Naive thymus-derived CD4-positive, alpha-beta T cell (primary cell): ENCODE measurements at places on chromosomes 12 and 14. TPM values are rescaled to one million over a fixed set of nuclear protein-coding genes. Genes with fewer than 3 reads are reported as not detected.
A peak's percentile ranks its signal among the peaks of the same experiment; 100 is the strongest.

- peak; percentile 26 for DNase-seq
- H3K4me3 ChIP-seq = no peak overlapping the region
- H3K27me3 ChIP-seq = no peaks in the 10 kb centered on the region
- peaks cover 8% of the 10 kb centered on the region for H3K36me3 ChIP-seq
- H3K4me1 ChIP-seq = peaks cover 24% of the 10 kb centered on the region
- H3K27ac ChIP-seq = peak overlapping the region; percentile 72
These were observed 88.4 kb upstream of the DYNC1H1 start for GRCh38 chr14:101875727-101876554.

GRCh38 chr12:43761500-43761899 is 2.7 kb downstream of the IRAK4 start:
- peaks cover 41% of the 10 kb centered on the region for H3K4me1 ChIP-seq
- H3K27me3 ChIP-seq = no peaks in the 10 kb centered on the region
- H3K36me3 ChIP-seq = no peaks in the 10 kb centered on the region
- no peak overlapping the region for H3K27ac ChIP-seq
- no peak overlapping the region for H3K4me3 ChIP-seq
- DNase-seq = no peak

GRCh38 chr14:59318908-59319307 is 130.4 kb downstream of the DAAM1 start:
- no peaks in the 10 kb centered on the region for H3K36me3 ChIP-seq
- H3K27ac ChIP-seq = no peak overlapping the region
- no peak overlapping the region for H3K4me3 ChIP-seq

DNA sequence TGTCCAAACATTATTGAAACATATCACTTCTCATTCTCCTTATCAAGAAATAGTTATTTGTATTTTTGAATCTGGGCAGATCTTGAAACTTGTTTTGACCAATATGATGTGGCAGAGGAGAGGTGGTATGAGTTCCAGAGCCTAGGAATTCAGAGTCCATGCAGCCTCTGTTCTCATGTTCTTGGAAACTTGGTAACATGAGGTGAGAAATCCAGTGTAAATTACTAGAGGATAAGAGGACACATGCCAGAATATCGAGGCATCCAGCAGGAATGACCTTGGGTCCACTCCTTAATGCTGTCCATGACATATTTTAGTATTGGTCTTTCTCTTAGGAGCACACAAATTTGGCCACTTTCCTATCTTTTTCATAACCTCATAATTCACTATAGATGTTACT is 1374.6 kb downstream of the FSCB start:
- no peak overlapping the region for H3K27ac ChIP-seq
- no peak overlapping the region for H3K4me3 ChIP-seq
- no peaks in the 10 kb centered on the region for H3K27me3 ChIP-seq
- DNase-seq = no peak
- no peaks in the 10 kb centered on the region for H3K36me3 ChIP-seq

- no peak for DNase-seq
- H3K27me3 ChIP-seq = no peaks in the 10 kb centered on the region
- no peak overlapping the region for H3K4me3 ChIP-seq
- no peaks in the 10 kb centered on the region for H3K4me1 ChIP-seq
- no peak overlapping the region for H3K27ac ChIP-seq
These were observed 9.9 kb downstream of the RNASE9 start for GRCh38 chr14:20550926-20551325.

GRCh38 chr12:80432061-80432460 is 12.0 kb upstream of the PTPRQ start:
- no peaks in the 10 kb centered on the region for H3K4me1 ChIP-seq
- no peak overlapping the region for H3K27ac ChIP-seq
- no peak overlapping the region for H3K4me3 ChIP-seq
- no peaks in the 10 kb centered on the region for H3K27me3 ChIP-seq
- DNase-seq = no peak

DNA sequence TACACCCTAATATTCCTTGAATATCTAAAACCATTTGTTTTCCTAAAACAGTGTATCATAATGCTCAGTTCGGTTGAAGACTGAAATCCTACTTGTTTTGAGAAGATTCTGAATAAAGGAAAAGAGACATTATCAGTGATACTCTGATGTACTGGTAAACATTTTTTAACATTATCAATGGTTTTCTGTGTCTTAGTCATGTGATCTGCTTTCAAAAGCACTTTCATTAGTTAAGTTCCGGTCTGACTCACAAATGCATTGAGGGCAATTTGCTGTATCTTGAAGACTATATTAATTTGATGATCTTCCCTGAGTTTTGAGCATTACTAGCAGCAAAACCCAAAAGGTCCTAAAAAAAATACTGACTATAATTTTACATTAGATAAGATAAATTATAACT is 145.6 kb downstream of the PRKD1 start:
- H3K4me3 ChIP-seq = no peak overlapping the region
- no peaks in the 10 kb centered on the region for H3K4me1 ChIP-seq
- no peaks in the 10 kb centered on the region for H3K36me3 ChIP-seq
- no peaks in the 10 kb centered on the region for H3K27me3 ChIP-seq
- DNase-seq = no peak

DNA sequence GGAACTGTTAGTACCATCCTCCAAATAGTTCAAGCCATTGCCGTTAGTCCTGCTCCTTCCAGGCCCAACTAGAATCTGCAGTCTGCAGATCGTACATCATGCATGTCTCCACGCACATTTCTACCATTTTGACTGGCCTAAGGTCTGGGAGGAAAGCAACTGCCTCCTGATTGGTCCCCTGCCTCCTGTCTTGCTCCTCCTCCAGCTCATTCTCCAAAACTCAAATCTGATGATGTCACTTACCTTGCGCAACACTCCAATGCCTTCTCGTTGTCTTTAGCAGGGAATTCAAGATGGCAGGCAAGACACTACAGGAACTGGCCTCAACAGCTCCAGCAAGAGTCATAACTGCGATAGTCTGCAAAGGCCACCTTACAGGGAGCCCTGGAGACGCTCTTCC is 9.7 kb upstream of the HCAR1 start:
- H3K4me3 ChIP-seq = no peak overlapping the region
- H3K27ac ChIP-seq = no peak overlapping the region
- DNase-seq = no peak
- H3K4me1 ChIP-seq = no peaks in the 10 kb centered on the region
- H3K36me3 ChIP-seq = no peaks in the 10 kb centered on the region
- no peaks in the 10 kb centered on the region for H3K27me3 ChIP-seq

Gene WNT1
- total RNA-seq = 0.18 TPM in 1 of 2 replicates, not detected in the other

DNA sequence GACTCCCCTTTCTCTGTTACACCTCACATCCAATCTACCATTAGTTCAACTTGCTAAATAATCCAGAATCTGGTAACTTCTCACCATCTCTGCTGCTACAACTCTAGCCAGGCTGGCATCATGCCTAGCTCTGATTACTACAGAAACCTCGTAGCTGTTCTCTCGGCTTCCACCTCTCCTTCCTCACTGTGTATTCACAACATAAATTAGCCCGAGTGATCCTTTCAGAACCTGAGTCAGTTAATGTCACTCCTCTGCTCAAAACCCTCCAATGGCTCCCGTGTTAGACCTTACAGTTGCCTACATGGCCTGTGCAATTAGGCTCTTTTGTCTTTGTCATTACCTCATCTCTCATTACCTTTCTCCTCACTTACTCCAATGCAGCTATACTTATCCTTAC is 139.4 kb downstream of the PDE3A start:
- DNase-seq = no peak
- no peaks in the 10 kb centered on the region for H3K36me3 ChIP-seq
- no peaks in the 10 kb centered on the region for H3K27me3 ChIP-seq
- no peak overlapping the region for H3K4me3 ChIP-seq
- no peaks in the 10 kb centered on the region for H3K4me1 ChIP-seq

DNA sequence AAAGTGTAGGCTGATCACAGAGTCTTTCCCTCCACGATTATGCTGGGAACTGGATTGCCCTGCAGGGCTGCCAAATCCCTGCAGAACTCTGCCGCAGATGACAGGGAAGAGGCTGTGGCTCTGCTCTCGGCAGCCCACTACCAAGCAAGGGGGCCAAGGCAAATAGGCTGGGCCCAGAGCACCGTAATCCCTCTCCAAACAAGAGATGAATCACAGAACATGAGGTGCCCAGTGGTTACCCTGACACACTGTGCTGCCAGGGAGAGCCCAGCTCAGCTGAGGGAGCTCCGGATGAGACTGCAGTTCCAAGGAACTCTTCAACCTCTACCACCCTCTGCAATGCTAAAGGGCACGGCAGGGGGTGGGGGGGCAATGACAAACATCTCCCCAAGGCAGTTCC is 33.9 kb downstream of the STON2 start:
- no peaks in the 10 kb centered on the region for H3K27me3 ChIP-seq
- H3K4me3 ChIP-seq = no peak overlapping the region
- H3K27ac ChIP-seq = no peak overlapping the region
- no peaks in the 10 kb centered on the region for H3K4me1 ChIP-seq

DNA sequence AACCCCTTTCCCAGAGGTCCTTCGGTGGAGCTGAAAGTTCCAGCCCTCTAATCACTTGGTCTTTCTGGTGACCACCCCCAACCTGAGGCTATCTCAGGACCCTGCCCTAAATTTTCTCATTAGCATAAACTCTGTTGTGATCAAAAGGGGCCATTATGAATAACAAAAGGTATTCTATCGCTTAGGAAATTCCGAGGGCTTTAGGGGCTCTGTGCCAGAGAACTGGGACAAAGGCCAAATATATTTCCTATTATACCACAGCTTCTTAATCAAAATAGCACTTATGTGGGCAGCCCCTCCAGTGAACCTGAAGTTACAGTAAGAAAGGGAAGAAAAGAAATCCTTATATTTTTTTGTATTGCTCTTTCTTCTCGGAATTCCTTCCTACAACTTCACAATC is 125.3 kb upstream of the NPAS3 start:
- H3K36me3 ChIP-seq = no peaks in the 10 kb centered on the region
- no peak overlapping the region for H3K4me3 ChIP-seq
- H3K27me3 ChIP-seq = no peaks in the 10 kb centered on the region

DNA sequence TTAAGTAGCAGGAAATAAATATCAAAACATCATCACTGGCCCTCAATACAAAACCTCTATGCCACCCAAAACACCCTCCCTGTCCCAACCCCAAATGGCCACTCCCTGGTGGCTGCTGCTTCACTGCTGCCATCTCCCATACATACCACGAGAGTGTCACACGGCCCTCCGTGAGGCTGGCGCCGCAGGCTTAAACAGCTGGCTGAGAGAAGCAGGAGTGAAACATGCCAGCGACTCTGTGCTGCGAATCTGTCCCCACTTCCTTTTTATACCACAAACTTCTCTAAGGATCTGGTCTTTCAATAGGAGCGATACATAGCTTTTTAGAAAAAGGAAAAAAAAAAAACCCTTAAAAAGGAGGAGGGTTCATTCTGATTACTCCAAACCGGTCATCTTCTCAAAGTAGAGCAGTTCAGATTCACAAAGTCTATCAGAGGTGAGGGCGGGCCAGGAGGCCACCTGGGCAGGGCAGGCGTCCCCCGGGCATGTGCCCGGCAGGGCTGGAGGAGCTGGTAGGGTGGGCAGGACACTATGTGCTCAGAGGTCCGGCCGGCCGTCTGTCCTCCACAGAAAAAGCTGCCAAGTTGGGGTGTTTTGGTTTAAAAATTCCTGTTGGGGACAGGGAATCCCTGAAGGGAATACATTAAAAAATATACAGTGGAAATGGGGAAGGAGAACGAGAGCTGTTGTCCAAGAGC is 26.5 kb downstream of the MAX start:
- H3K27ac ChIP-seq = no peak overlapping the region
- DNase-seq = no peak
- no peaks in the 10 kb centered on the region for H3K4me1 ChIP-seq
- no peaks in the 10 kb centered on the region for H3K27me3 ChIP-seq

DNA sequence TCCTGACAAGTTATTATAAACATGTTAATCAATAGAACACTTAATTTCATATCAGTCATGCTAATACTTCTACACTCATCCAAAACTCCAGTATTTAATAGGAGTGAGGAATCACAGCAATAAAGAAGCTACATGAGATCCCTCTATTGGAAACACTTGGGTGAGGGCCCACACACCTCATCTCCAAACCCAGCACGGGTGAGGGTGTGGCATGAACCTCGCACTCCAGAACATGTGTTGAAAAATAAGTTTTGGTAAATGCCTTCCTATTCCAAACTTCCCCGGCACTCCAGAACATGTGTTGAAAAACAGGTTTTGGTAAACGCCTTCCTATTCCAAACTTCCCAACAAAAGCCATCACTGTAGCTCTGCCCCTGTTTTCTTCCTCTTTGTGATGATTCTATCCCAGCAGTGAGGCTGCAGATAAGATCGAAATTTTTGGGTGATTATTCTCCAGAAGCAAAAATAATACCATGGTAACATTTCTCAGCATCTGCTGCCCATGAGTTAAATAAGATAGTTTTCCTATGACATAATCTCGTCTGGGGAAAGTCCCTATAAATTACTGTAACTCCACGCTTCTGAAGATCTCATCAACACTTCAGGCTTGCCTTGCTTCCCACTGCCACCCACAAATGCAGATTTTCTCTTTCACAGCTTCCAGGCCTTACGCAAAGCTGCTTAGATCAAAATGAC is 24.4 kb upstream of the PTPRB start:
- no peak overlapping the region for H3K4me3 ChIP-seq
- H3K27me3 ChIP-seq = no peaks in the 10 kb centered on the region
- H3K4me1 ChIP-seq = no peaks in the 10 kb centered on the region

Gene BICDL1
- total RNA-seq = 63.4 and 75.8 TPM in 2 replicates

- H3K27ac ChIP-seq = no peak overlapping the region
- no peaks in the 10 kb centered on the region for H3K36me3 ChIP-seq
- H3K27me3 ChIP-seq = no peaks in the 10 kb centered on the region
- no peak overlapping the region for H3K4me3 ChIP-seq
- no peaks in the 10 kb centered on the region for H3K4me1 ChIP-seq
These were observed 97.1 kb downstream of the SLC38A6 start for GRCh38 chr14:61077951-61078720.

DNA sequence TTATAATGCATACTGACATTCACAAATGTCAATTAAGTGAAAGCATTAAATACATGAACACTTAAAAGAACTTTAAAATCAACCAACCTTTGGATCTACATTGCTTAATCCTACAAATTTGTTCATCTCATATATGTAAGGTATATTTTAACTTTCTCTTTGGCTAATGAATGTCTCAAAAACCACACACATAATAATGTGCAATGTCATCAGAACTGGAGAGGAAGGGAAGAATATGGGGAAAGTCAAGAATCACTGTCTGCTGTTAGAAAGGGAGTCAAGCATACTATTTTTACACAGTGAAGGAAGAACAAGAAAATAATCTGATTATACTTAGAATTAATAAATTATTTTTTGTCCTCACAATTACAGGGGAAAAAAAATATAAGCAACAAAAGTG is 4.9 kb downstream of the GMFB start:
- H3K4me3 ChIP-seq = no peak overlapping the region
- no peak for DNase-seq
- peaks cover 9% of the 10 kb centered on the region for H3K36me3 ChIP-seq
